Left forelimb (tissue), 1 donor: ENCODE measurements at places on chromosomes 5 and 9.

DNA sequence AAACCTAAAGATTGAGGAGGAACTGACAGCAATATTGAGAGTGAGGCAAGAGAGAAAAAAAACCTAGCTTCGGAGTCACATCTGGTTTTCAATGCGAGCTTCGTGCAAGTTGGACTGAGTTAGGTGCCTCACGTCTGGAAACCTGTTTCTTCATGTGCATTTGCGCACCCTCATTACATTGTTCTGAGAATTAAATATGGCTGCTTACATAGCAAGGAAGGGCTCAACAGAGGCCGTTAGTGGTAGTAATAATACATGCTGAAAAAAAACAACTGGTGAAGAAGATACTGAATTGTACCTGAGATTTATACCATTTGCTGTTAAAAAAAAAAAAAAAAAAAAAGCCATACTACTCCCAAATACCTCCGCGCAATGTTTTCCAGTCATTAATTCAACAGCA, 18.6 kb downstream of the DNAJA1 start:
- DNase-seq, result no peak

DNA sequence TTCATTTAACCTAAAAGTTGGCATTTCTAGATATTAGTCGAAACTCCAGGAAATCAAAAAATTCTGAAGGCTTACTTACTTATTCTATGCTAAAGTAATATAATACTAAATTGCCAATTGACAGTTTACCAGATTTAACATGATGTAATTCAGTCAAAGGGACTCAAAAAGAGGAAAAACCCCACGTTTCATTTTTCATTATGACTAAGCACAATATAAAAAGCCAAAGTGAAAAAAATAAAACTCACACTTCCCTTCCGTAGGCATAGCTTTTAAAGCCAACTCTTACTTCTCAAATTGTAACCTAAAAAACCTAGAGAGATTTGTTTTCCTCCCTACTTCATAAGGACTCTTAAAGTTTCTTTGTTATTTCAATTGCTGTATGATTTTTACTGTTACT, 146.6 kb downstream of the RAPGEF6 start:
- no peak for DNase-seq

- no peak for DNase-seq
These were observed 294.0 kb upstream of the EFNA5 start for GRCh38 chr5:107964722-107965121.

DNA sequence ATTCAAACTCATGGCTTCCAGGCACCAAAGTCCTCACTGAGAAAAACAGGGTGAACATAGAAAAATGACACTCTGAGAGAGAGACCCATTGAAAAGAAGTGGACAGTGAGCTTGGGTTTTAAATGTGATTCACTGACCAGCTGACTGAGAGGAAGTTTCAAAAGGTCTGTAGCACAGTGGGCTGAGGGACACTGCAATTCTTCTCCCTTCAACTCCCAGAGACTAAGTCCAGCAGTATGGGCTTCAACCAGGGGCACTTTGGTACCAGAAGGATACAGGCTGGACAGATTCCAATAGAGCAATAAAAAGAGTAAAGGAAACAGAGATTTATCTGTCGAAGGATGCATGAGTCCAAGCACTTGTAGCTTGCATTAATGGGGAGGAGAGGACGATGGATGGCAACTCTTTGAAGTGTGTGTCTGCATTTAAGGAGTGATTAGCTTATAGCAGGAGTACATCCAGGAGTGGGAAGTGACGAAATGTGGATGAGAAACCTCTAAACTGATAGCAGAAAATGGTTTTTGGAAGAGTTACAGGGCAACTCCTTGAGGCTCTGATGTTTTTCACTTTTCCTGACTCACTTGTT, 117.0 kb upstream of the ANKRD55 start:
- DNase-seq, result no peak

GRCh38 chr5:10111571-10111970, 138.1 kb downstream of the ATPSCKMT start:
- no peak for DNase-seq

DNA sequence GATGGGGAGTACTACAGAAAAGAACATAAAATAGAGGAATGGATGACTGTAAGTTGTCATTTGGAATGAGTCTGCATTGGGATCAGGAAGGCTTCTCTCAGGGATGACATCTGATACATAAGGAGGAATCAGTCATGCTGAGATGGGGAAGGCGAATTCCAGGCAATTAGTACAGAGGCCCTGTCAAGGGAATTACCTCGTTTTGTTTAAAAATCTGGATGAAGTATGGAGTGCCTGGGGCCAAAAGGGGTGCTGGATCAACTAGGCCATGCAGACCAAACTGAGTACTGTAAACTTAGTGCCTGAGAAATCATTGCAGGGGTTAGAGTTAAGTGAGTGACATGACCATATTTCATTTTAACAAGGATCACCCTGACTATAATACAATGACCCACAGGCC, 30.5 kb downstream of the JAKMIP2 start:
- no peak for DNase-seq

DNA sequence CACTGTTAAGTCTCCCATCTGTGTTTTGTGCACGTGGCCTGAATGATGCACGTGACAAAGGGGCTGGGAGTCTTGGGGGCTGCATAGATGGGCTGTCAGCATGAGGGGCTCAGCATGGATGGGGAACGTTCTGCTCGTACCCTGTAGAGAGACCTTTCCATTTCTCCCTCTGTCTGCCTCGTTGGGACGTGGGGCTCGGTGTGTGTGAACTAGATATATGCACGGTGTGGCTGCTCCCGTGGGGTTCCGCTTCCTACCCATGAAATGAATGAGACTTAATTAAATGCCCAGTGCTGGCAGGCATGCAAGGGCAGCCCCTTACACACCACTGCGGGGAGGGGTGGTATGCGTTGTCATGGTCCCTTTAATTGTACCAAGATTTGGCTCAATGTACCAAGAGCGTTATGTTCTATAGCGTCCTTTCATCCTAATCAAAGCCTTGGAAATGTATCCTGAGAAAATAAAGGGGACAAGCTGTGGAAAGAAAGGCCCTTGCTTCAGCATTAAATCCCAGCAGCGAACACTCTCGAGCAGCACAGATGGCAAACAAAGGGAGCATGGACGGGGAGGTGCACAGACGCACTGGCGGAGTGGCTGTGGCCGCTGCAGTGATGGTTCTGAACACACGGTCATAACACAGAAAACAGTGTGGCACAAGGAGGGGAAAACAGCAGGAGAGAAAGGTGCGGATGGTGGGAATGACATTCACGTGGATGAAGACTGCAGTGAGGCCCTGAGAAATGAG, 66.8 kb downstream of the RASGEF1C start:
- DNase-seq, result no peak

GRCh38 chr5:773517-774264, 10.8 kb downstream of the ZDHHC11B start:
- DNase-seq, result peak; percentile 67

- DNase-seq, result no peak
These were observed at the start of gene CARD19 for GRCh38 chr9:93096131-93096802. CARD19 (plus strand) TSS chr9:93096217; CDS start chr9:93096346, 129 bp downstream.

GRCh38 chr9:36997414-36997813, 36.7 kb downstream of the PAX5 start:
- no peak for DNase-seq

GRCh38 chr5:170861917-170862766, at the start of gene RANBP17:
RANBP17 (plus strand) TSS chr5:170862018.
- peak; percentile 81 for DNase-seq

DNA sequence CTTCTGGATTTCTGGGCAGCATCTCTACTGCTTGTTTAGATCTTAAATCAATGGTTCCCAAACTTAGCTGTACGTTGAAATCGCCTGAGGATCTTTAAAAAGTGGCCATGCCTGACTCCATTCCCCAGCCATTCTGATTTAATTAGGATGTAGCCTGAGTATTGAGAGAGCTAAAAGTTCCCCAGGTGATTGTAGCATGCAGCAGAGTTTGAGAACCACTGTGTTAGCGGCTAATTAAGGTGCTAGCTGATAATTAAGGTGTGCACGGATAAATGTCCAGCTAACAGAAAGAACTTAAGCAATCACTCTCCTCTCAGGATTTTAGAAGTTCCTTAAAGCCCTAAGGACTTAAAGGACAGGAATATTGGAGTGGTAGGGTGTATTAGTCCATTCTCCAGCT, 89.1 kb downstream of the NMUR2 start:
- no peak for DNase-seq

DNA sequence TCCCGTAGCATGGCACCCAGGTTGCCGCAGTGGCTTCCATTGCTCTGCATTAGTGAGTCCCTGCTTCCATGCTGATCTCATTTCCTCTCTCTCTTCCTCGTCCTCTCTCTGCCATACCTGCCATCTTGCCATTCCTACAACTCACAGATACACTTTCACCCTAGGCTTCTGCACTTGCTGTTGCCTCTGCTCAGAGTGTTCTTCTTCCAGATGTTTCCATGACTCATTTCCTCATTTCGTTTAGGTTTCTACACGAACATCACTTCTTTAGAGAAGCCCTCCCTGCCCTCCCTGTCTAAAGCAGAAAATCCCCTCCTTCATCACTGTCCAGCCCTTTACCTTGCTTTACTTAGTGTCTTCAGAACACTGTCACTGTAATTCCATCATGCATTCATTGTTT, 115.2 kb upstream of the WWC1 start:
- DNase-seq, result no peak

DNA sequence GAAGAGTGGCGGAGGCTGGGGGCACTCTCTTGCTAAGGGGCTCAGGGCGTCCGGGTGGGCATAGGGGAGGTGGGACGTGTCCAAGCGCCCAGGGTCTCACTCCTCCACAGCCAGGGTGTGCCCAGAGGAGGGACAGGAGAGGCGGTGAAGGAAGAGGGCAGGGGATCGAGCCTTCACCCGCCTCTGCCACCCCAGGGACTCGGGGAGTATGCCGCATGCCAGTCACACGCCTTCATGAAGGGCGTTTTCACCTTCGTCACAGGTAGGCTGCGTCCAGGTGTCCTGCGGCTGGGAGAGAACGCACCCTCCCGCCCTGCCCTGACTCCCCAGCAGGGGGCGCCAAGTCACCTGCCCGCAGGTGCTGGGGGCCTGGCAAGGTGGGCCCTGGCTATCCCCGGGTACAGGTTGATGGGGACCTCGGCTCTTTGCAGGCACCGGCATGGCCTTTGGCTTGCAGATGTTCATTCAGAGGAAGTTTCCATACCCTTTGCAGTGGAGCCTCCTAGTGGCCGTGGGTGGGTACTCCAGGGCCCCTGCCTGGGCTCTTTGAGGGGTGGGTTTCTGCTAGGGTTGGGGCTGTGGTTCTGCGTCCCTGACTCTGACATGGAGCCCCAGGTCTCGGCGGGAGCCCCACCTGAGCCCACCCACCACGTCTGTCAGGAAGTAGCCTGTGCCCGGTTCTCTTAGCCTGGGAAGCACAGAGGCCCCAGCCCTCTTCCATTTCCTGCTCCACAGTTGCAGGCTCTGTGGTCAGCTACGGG, 552 bp downstream of the TMEM141 start:
- no peak for DNase-seq

- no peak for DNase-seq
These were observed 1.3 kb downstream of the SH3RF2 start for GRCh38 chr5:145937432-145938250.

DNA sequence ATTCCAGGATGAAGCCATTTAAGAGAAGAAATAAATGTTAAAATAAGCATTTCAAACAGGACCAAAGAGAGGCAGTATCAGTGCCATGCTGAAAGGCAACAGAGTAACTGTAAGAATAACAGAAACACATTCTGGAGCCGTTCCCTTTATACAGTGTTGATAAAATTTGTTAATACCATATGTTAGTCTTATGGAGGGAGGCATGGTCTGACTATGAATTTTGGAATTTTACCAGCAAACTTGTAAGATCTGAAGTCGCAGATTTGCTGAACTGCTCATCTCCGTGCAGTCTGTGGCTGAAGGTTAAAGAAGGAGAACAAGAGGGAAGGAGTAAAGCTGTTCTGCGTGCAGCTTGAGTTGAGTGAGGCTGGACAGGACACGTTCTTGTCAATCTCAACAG, 508.4 kb downstream of the NFIB start:
- DNase-seq, result no peak

DNA sequence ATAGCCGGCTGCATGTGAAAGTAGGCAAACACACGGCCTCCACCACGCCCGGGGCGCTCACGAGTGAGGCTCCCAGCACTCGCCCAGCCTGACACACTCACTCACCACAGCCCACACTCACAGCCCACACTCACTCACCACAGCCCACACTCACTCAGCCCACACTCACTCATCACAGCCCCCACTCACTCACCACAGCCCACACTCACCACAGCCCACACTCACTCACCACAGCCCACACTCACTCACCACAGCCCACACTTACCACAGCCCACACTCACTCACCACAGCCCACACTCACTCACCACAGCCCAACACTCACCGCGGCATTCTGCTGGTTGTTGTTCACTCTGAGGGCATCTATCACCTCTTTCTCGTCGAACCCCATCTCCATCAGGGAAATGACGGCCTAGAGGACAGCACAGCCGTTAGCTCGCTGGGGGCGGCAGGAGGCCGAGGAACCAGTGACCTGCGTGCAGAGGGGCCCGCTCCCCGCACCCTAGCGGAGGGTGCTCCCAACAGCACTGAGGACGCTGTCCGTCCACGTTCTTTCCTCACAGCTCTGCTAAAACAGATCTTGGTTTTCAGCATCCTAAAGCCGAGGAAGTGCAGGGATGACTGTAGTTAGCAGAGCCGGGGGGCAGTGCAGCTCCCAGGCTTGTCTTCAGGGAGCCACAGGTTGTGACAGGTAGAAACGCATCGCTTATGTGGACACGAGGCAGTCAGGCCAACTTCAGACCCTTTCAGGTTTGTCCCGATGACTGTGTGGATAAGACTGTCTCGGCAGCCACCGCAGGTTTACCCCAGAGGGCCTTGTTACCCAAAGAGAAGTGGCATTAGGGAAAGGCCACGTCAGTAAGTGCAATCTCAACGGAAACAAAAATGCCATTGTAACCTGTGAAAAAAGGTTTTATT, 21.6 kb downstream of the UBAC1 start:
- DNase-seq, result no peak

- no peak for DNase-seq
These were observed 227.2 kb upstream of the TMEM161B start for GRCh38 chr5:88495810-88496209.

- DNase-seq, result no peak
These were observed 391.1 kb downstream of the TLE4 start for GRCh38 chr9:79962836-79963235.

- no peak for DNase-seq
These were observed 5.5 kb upstream of the AQP3 start for GRCh38 chr9:33452828-33453271.

DNA sequence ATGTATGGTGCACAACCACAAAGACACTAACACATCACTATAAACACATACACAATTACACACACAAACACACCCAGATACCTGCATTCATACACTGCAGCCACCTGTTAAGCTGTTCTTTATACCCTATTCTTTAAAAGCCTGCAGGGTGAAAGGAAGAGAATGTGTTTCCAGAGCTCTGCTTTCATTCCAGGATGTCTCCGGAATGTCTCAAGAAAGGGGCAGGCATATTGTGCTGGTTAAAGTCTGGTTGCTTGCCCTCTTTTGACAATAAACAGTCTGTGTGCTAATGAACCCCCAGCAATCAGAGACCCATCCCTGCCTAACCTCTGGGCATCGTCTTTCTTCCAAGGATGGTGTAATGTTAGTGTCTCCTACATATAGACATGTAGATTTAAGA, 181.6 kb downstream of the EPB41L4A start:
- DNase-seq, result no peak

- DNase-seq, result no peak
These were observed 13.5 kb downstream of the COL5A1 start for GRCh38 chr9:134655101-134655500.

- no peak for DNase-seq
These were observed 86.4 kb downstream of the HMHB1 start for GRCh38 chr5:143898381-143898780.
